ENCODE measurements at places on chromosomes 5 and 9.

DNA sequence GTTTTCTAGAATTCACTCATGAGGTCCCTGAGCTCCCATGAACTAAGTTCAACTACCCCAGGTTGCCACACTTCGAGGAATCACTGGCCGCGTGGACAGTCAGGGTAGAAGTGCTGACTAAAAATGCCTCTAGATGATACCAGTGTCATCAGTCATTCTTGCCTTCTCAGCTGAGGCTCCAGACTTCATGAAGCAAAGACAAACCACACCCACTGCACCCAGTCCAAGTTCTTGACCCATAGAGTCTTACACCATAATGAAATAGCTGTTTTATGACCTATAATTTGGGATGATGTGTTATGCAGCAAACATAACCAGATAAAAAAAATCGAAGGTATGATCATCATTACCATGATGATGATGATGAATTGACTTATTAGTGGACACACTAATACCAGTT lies 632.9 kb upstream of the TLE4 start:
- no peak for DNase-seq

- no peak for DNase-seq
Observed at GRCh38 chr9:82903503-82903902, 159.4 kb downstream of the RASEF start.

DNA sequence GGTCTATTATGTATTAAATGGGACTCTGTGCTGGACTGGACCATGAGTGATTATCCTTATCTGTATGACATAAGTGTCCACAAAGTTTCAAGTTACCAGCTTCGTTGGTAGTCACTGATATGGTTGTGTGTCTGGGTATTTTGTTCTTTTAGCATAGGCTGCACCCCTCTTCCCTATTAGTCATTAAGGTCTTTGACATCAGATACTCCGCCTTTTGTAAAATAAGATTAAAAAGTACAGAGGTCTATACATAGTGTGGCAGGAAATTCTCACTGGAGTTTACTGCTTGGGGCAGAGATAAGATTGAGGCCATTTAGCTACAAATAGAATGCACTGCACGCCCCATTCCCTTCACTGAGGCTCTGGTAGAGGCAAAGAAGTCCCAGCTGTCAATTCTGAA lies 99.4 kb downstream of the TMEM215 start:
- DNase-seq = no peak

- DNase-seq = no peak
Observed at GRCh38 chr5:127358740-127359139, 68.1 kb downstream of the MEGF10 start.
